ENCODE measurements at places on chromosomes 4 and X.

DNA sequence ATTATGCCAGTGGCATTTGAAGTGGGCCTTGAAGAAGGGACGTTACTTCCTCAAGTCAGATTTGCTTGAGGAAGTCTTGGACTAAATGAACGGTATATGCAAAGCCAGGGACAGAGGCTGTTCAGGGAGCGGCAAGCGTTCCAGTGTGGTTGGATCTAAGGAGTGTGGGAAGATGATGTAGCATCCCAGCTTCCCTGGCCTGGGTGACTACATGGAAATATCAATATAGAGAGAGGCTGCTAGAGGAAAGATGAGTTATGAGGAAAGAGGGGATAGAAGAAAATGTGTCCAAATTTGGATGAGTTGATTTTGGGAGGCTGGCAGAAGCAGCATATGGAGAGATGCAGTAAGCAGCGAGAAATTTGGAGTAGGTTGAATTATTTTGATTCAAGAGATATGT is 432.5 kb upstream of the TENM3 start:
- no peak for DNase-seq

GRCh38 chr4:66565801-66566200 is 895.5 kb upstream of the EPHA5 start:
- DNase-seq: no peak

GRCh38 chrX:130507015-130507414 is 105.2 kb downstream of the RBMX2 start:
- no peak for DNase-seq

DNA sequence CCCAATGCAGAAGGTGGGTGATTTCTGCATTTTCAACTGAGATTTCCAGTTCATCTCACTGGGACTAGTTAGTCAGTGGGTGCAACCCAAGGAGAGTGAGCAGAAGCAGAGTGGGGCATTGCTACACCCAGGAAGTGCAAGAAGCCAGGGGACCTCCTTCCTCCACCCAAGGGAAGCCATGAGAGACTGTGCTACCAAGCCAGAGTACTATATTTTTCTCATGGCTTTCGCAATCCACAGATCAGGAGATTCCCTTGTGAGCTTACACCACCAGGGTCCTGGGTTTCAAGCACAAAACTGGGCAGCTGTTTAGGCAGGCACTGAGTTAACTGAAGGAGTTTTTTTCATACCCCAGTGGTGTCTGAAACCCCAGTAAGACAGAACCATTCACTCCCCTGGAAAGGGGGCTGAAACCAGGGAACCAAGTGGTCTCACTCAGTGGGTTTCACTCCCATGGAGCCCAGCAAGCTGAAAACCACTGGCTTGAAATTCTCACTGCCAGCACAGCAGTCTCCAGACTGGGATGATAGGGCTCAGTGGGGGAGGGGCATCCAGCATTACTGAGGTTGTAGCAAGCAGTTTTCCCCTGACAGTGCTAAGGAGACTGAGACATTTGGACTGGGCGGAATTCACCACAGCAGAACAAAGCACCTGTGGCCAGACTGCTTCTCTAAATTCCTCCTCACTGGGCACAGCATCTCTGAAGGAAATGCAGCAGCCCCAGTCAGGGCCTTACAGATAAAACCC is 903.4 kb downstream of the TECRL start:
- no peak for DNase-seq

DNA sequence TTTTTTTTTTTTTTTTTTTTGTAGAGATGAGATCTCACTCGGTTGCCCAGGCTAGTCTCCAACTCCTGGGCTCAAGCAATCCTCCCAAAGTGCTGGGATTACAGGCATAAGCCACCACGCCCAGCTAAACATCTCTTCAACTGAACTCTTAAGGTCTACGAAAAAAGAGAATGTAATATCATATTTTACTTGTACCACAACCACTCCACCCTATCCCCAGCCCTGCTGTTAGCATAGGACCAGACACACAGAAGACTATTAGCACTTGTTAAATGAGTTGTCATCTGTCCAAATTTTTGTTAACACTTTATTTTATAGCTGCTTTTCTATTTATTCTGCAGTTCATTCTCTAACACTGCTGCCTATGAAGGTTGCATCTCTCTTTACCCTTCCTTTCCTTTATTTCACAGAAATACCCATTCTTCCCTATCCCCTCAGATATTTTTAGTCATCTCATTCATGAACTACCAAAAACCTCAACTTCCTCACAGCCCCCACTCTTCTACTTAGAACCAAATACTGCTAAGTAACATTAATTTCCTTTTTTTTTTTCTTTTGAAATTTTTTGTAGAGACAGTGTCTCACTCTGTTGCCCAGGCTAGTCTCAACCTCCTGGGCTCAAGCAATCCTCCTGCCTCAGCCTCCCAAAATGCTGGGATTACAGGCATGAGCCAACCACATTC is 10.1 kb downstream of the SNX12 start:
- DNase-seq: no peak

- no peak for DNase-seq
Measured at GRCh38 chr4:56386091-56386490, 1.2 kb downstream of the AASDH start.

- DNase-seq: peak; percentile 32
Measured at GRCh38 chr4:8410641-8411271, 29.8 kb downstream of the ACOX3 start.

DNA sequence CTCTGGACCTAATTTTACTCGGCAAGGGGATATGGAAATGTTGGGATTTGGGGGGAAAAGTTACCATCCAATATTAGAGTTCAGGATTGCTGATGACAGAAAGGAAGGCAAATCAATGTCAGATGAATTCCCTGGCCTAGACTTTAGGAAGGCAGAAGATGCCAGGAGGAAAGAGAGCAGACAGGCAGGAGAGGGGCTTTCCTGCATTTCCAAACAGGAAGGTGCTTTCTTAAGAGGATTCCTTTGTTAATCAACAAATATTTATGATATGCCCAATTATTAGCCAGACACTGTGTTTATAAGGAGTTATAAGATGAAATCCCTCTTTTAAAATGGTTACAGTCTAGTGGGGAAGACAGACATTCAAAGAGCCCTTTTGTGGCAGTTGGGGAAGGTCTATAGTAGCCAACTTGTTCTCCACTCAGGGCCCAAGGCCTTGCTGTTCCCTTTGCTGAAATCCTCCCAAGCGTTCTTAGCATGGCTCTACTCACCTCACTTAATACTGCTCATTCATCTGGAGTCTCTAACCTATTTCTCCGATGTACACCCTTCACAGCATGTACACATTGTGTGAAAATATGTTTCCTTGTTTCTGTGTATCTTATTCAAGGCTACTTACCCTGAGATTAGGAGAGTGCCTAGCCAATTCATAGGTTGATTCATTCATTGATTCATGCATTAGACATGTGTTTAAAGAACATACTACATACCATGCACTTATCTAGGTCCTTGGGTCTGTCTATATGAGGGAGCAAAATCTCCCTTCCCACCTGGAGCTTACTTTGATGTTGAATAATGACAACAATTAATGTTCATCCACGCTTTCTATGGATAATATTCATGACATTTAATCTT is 5.3 kb downstream of the IGFBP7 start:
- DNase-seq: no peak

DNA sequence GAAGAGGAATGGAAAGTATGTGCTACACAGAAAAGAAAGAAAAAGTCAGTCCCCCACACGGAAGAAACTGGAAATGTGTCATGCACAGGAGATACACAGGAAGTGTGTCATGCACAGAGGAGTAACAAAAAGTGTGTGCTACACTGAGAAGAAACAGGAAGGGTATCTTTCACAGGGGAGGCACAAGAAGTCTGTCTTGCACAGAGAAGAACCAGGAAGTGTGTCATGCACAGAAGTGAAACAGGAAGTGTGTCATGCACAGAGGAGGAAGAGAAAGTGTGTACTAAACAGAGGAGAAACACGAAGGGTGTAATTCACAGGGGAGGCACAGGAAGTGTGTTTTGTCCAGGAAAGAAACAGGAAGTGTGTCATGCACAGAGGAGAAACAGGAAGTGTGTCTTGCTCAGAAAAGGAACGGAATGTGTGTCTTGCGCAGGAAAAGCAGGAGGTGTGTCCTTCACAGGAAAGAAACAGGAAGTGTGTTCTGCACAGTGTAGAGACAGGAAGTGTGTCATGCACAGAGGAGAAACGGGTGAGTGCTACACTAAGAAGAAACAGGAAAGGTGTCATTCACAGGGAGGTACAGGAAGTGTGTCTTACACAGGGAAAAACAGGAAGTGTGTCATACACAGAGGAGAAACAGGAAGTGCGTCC is 527.2 kb upstream of the PRKX start:
- DNase-seq: no peak

DNA sequence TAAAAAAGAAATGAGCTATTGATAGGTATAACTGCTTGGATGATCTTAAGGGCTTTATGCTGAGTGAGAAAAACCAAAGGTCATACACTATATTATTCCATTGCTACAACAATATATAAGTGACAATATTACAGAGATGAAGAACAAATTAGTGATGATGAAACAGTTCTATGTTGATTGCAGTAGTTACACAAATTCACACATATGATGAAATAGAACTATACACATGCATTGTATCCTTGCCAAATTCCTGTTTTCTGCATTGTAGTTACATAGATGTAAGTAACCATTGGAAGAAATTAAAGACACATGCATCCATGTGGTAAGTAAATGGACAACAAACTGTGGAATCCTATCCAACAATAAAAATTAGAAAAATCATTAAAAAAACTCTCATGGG is 76.5 kb downstream of the CENPC start:
- no peak for DNase-seq

- no peak for DNase-seq
Measured at GRCh38 chr4:145496292-145496691, 14.6 kb downstream of the SMAD1 start.

- DNase-seq: no peak
Measured at GRCh38 chr4:172521680-172522079, 646.9 kb upstream of the GALNT7 start.
